ENCODE measurements at places on chromosomes 5 and 9.

GRCh38 chr5:87404359-87404758 lies 8.4 kb downstream of the CCNH start:
- DNase-seq, result no peak

GRCh38 chr5:79261897-79262296 lies 26.0 kb downstream of the JMY start:
- no peak for DNase-seq

DNA sequence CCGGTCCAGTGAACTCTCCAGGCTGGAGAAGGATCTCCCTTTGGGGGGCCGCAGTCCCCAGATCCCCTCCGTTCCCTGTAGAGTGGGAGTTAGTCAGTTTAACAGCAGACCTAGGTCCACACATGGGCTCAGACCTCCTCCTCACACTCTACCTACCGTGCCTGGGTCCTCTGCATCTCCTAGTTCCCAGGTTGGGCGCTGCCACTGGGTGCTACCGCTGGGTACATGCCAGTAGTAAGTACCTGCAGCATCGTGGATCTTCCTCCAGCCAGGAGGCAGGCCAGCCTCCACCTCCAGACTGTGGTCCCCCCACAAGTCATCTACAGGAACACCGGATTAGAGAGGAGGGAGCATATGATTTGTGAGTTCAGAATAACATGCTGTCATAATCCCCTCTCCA lies 802 bp downstream of the APBB3 start:
- DNase-seq, result no peak

DNA sequence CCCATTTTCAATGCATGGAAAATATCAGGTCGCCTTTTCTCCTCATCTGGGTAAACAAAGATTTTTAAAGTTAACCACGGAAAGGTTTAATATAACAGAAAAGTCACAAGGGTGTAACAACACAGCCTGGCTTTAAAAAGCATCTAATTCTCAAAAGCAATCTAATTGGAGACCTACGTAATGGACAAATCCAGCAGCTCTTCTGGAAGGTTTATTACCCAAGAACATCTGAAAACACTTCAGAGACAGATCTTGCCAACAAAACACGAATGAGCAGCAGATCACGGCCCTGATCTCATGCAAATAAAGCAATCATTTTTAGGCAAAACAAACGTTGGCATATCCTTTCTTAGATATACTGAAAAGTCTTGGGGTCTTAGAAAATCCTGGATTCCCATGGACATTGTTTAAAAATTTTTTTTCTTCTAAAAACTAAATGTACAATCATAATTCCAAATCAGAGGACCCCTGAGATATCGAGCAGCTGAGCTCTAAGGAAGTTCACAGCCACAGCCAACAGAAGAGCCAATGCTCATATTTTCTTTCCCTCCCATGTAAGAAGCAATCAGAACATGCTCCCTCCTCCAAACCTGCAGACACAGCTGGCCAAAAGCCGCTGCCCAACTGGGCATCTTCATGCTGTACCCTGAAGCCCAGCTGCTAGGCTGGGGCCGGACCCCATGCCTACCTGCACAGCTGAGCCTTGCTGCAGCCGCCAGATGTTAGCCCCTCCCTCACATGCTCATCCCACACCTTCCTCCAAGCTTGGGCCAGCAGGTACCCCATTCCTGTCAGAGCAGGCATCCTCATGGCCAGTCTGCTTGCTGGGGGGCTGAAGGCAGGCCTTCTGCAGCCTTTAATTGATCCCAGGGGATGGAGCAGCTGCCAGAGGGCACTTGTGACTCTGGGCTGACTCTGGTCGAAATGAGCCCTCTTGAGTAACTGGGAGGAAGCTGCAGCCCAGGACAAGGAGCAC lies 11.2 kb downstream of the ANKS6 start:
- DNase-seq, result no peak

- no peak for DNase-seq
These were observed 132.2 kb upstream of the TARS1 start for GRCh38 chr5:33308586-33308985.
